Stimulated activated CD8-positive, alpha-beta memory T cell treated with anti-CD3 and anti-CD28 coated beads, Interleukin-4, amount 100 ng/mL, for 4 hours (primary cell): ENCODE measurements at places on chromosomes 1 and 21.

DNA sequence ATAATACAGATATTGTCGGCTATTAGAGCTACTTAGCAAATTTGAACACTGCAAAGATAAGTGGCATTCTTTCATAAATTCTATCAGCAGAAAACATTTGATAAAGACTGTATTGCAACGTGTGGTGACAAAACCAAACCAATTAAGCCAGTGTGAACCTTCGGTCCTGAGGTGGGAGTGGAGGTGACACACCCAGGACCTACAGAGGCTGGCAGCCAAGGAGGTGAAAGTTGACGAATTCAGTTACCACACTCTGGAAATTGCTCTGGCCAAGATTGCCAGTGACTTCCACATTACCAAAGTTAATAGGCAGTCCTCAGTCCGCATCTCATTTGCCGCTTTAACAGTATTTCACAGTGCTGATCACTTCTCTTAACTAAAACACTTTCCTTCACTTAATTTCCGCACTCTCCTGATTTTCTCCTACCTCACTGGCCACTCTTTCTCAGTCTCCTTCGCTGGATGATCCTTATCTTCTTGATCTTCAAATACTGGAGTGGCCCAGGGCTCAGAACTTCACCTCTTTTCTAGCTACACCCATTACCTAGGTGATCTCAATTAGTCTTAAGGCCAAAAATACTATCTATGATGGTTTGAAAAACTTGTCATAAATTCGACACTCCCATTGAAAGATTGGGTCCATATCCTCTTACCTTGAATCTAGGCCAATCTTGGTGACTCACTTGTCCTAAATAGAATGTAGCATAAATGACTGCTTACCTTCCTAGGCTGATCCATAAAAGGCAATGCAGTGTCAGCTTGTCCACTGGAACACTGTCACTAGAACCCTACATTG lies 5.1 kb upstream of the CDC42BPA start:
- no peak for DNase-seq

- no peak for DNase-seq
Measured at GRCh38 chr1:40899230-40899870, 37.2 kb upstream of the CITED4 start.

DNA sequence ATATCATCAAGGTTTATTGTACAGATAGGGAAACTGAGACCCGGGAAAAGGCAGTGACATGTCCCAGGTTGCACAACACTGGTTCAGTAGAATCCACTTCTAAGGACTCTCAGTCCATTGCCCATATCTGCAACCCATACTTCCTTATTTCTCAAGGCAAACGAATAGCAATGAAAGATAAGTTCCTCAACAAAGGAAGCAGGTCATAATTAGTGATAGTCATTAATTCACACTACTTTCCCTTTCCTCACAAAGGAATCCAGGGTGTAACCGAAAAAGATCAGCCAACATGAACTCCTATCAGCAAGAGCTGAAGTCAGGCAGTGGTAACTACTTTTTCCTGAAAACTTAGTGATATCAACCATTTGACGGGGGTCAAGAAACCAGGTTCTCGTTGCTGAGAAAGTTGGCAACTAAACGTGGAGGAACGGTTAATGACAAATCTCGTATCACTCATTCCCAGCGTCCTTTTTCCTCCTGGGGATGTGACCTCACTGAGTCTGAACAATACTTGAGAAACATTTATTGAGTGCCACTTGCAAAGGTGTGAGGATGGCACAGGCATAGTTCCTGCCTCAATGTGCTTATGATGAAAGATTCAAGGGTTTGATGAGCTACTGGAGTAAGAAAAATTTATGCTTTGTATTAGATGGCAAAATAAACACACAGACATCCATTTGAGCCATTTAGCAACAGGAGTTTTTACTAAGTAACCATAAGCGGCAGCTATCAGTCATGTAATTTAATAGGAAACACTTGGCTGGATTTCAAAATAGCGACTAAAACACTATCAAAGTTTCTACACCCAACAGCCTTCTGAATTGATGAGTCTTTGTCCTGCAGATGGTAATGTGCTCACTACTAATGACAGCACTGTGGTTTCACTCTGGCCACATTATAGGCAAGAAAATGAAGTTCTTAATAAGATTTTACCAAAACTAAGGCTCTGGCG lies 82.3 kb downstream of the PLPP3 start:
- no peak for DNase-seq

DNA sequence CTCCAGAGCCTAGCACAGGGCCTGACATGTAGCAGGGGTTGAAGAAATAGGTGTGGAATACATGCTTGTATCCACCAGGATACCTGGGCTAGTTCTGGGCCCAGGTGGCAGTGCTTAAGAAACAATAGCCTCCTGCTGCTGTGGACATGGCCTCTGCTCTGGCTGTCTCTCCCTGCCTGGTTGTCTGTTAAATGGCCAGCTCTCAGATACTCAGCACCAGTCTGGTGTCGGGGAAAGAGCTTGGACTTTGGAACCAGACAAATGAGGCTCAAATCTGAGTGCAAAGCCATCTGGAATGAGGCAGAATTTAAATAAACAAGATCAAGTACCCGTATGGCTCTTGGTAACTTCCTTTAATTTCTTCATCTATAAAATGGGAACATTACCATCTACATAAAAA lies 31.5 kb downstream of the SESN2 start:
- no peak for DNase-seq

DNA sequence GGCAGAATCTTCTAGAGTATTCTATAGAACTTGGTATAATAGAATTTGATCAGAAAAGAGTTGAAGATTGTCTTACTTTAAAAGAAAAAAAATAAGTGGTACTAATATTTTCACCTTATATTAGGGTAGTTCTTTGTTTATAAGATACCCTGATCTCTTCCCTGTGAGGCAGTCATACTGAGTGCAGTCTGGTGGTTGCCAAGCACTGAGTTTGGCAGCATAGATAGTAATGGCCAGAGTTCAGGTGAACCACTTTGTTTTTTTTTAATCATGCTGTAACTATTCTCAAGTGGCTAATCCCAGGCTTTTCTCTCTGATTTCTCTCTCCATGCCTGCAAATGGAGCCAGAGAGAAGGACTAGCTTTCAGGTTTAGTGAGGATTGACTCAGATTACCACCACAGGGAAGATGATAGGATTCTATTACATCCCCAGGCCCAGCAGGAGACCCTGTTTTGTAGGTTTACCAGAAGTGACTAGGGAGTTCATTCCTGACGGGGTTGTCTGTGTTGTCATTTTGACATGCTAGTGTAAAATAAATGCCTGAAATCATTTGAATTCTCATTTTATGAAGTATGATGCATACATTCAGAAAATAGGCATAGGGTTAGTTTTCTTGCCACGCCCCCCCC lies 16.7 kb downstream of the KDM1A start:
- DNase-seq, result no peak

- DNase-seq, result no peak
Measured at GRCh38 chr1:235441159-235441685, 63.0 kb downstream of the B3GALNT2 start.

GRCh38 chr1:229368347-229368746 lies 25.5 kb upstream of the CCSAP start:
- DNase-seq, result no peak

GRCh38 chr21:43939443-43940328 lies 72.4 kb upstream of the TRAPPC10 start:
- DNase-seq, result no peak

- peak; percentile 28 for DNase-seq
Measured at GRCh38 chr1:180954005-180954800, 41.5 kb downstream of the KIAA1614 start.

DNA sequence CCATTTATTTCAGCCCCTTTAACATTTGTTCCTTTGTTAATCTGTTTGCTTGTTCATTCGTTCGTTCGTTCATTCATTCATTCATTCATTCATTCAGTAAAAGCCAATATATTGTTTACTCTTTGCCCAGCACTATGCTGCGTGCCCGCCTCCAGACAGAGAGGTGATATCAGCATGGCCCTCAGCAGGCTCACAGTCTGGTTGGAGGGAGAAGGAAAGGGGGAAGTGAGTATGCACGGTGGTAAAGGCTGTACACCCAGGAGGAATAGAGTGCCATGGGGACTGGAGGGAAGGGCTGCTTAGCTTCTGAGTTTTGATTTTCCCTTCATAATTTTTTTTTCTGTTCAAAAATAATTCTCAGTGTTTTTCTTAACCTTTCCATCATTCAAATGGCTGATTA lies 144.7 kb downstream of the NOS1AP start:
- no peak for DNase-seq

- no peak for DNase-seq
Measured at GRCh38 chr1:92030656-92031107, 897 bp downstream of the EPHX4 start.

GRCh38 chr1:110056776-110057175 lies 13.7 kb downstream of the ALX3 start:
- DNase-seq, result no peak

DNA sequence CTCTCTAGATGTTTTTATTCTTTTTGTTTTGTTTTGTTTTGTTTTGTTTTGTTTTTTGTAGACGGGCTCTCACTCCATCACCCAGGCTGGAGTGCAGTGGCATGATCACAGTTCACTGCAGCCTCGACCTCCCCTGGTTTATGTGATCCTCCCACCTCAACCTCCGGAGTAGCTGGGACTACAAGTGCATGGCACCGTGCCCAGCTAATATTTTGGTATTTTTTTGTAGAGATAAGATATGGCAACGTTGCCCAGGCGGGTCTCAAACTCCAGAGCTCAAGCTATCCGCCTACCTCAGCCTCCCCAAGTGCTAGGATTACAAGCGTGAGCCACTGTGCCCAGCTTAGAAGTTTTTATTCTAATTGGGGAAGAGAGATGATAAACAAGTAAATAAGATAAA lies 13.3 kb upstream of the TP53BP2 start:
- DNase-seq, result no peak

GRCh38 chr1:115596080-115596780 lies 45.5 kb upstream of the VANGL1 start:
- DNase-seq, result no peak

DNA sequence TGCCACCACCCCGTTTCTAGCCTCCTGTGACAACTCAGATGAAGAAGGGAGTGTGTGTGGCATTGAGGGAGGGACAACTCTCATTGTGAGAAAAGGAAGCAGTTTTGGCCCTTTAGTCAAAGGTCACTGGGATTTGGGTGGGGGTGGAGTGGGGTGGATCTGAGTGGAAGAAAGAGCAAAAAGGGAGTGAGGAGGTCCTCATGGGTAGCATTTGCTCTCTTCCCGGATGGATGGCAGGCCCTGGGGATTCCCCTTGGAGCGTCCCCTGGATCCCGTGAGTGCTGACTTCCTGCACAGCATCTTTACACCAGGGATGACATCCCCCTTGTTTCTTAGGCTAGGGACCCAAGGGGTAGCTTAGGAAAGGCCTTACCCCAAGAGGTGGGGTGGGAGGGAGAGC lies 460 bp downstream of the SERPINC1 start:
- DNase-seq, result no peak

- no peak for DNase-seq
Measured at GRCh38 chr1:29975036-29975694, 738.8 kb downstream of the PTPRU start.

DNA sequence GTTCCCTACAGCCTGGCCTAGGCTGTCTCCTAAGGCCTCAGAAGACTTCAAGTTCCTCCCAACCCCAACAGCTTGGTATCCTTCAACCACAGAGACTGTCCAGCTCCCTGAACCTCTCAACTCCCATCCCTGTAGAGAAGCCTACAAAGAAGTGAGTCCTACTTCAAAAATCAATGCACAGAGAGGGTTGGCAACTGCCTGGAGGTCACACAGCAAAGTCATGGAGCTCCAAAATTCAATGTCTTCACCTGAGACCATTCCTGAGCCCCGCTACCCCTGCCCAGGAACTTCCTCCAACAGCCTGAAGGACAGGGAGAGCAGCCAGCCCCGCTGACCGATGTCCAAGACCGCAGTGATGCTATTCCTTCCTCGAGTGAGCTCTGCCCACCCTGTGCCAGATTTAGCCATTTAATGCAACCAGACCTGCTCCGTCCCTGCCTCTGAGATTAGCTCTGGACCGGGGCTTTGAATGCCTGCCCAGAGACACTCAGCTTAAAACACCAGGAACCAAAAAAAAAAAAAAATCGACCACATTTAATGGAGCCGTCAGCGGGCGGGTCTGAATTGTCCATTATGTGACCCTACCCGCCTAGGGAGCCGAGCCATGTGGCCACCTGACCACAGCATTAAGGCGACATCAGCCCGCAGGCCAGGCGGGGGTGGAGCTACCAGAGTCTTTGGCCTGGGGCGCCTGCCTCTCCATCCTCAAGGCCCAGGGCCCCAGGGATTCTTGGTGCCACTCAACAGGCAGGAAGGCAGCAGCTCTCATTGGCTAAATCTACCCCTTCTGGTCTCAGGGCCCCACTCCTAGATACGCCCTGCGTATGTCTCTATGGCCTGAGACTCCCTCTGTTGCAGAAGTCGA lies 148.6 kb downstream of the SYF2 start:
- no peak for DNase-seq

- peak; percentile 30 for DNase-seq
Measured at GRCh38 chr1:166974647-166975345, 544 bp downstream of the ILDR2 start.

DNA sequence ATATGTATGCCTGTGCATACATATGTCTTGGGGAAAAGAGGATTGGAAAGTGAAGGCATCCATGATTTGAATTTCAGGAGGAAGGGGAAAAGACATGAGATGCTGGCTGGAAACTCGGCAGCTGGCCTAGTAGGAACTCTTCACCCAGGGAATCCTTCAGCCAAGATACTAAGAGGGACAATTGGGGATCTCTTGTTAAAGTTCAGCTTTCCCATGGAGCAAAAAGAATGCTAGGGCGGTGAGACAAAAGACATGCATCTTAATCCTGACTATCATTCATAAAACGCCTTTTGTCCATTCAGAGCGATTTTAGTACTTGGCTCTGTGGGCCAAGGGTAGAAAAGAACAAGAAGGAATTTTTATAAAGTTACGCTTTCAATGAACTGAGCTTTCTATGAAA lies 20.5 kb downstream of the PDPN start:
- no peak for DNase-seq

GRCh38 chr1:213148905-213149304 lies 97.9 kb downstream of the RPS6KC1 start:
- no peak for DNase-seq

DNA sequence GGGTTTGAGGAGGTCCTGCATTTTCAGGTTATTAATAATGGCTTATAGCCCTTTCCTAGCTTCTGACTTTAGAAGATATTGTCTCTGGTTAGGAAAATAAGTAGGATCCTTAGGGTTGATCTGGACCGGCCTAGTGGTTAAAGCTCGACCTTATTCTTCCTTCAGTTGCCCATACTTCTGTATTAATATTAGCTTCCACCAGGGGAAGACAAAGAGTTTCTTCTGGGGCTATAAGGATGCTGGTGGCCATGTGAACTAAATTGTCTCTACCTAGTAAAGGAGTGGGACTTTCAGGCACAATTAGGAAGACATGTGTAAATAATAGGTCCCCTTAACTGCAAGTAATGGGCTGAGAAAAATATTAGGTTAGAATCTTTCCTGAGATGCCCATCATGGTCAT lies 20.6 kb upstream of the FCGR2A start:
- DNase-seq, result no peak

DNA sequence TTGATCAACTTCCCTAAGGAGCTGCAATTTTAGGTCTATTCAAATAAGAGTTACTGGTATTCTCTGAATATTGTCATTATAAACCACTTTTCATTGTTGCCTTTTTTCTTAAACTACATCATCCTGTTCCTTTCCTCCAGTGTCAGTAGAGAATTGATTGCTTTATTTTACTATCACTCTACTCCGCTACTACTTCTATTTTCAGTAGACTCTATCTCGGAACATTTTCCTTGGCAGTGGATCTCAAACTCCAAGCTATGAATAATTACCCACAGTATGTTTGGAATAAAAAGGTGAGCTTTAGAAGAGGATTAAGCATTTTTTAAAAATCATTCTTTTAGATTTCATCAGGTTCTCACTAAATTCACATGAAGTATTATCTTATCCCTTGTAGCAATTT lies 224.9 kb downstream of the GREM2 start:
- no peak for DNase-seq

- DNase-seq, result no peak
Measured at GRCh38 chr1:199089393-199090122, 450.7 kb downstream of the PTPRC start.
